Activated naive CD4-positive, alpha-beta T cell treated with anti-CD3 and anti-CD28 coated beads, Interleukin-2, amount 10 ng/mL, durations not matched to agents 7 days and 5 days (primary cell): ENCODE measurements at places on chromosomes 6 and 20.

GRCh38 chr20:53296451-53297153 is 297.0 kb downstream of the ZNF217 start:
- DNase-seq = no peak

- DNase-seq = no peak
These were observed 166.6 kb upstream of the SOX4 start for GRCh38 chr6:21426841-21427490.

DNA sequence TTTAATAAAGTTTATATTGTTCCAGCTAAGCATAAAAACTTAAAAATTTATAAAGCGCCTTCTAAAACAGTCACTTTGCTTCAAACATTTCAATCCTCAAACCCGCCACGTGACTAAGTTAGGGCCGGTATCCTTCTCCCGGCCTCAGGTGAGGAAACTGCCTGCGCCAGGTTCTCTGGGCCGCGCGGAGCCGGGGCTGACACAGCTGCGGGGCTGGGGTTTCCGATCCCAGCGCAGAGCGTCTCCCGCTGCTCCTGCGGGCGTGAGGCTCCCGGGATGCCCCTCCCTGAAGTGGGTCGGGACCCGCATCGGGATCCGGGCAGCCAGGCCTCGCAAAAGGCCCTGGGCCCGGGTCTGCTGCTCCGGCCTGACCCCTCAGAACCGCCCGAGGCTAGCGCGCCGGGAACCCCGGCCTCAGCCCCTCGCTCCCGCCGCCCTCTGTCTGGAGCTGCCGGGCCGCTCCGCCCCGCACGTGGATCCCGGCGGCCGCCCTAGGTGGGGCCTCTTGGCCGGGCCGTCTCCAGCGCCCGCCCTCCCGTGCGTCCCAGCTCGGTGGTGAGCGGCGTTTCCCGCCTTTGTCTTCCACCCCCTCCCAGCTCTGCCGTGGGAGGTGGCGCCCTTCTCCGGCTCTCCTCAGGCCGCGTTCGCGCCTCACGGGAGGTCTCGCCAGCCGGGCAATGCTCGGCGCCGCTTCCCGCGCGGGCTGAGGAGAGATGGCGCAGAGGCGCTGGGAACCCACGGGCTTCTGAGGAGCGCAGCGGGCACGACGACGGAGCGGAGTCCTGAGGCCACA is 267.9 kb downstream of the DLL1 start:
- no peak for DNase-seq

DNA sequence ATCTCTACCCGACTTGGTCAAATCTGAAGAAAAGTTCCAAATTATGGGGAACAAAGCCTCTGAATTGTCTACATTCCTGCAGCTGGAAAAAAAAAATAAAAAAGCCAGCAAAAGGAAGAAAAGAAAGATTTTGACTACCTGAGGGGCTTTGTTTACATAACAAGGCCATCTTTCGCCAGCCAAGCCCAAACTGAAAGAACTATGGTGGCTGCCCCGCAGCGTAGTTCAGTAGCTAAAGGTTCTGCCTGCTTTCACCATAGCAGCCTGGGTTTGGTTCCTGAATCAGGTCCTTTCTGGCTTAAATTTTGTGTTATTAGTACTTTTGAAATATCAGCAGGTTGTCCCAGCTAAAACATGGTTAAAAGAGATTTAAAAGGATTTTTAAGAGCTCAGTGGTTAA is 35.4 kb downstream of the ZNF133 start:
- DNase-seq = no peak
